ENCODE measurements at places on chromosomes 6 and 20.

DNA sequence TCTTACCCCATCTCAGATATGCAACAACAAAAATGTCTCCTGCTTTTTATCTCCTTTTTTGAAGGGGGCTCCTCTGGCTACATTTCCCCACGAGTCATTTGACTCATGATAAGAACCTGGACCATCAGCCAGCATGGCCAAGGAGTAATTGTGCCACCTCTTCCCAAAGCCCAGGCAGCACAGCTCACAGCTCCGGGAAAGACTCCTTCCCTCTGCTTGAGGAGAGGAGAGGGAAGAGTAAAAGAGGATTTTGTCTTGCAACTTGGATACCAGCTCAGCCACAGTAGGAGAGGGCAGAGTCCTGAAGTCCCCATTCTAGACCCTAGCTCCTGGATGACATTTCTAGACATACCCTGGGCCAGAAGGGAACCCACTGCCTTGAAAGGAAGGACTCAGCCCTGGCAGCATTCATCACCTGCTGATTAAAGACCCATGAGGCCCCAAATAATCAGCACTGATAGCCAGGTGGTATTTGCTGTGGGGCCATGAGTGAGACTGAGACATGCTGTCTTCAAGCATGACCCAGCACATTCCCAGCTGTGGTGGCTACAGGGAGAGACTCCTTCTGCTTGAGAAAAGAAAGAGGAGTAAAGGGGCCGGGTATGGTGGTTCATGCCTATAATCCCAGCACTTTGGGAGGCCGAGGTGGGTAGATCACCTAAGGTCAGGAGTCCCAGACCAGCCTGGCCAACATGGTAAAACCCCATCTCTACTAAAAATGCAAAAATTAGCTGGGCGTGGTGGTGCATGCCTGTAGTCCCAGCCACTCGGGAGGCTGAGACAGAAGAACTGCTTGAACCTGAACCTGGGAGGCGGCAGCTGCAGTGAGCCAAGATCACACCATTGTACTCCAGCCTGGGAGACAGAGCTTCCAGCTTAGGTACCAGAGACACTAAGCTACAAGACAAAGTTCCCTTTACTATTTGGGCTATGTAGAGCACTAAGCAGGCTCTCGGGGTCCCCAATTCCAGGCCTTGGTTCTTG, 28.1 kb downstream of the NCOA6 start:
- DNase-seq = peak; percentile 4

DNA sequence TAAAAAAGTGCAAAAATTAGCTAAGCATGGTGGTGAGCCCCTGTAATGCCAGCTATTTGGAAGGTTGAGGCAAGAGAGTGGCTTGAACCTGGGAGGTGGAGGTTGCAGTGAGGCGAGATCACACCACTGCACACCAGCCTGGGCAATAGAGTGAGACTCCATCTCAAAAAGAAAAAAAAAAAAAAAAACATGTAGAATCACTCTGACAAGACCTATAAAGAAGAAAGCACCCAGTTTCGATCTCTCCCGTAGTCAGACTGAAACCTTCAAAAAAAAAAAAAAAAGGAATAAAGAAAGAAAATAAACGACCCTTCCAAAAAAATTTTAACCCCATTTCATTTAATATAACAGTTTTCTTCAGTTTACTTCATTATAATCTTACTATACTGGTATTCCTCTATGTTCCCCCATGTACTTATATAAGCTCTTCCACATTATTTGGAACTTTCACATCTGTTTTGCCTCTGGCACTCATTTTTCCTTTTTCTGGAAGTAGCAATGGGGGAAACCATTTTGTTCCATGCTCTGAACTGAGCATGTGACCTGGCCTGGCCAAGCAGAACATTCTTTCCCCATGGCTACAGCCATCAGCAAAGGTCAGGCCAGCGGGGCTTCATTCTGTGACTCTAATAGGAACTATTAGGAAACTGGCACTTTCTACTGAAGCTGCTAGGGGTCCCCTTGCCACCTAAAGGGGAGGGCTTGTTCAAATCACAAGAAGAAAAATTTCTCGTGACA, 9.6 kb downstream of the SLC18B1 start:
- no peak for DNase-seq

- DNase-seq = no peak
Observed at GRCh38 chr6:137678451-137678850, 184.3 kb upstream of the OLIG3 start.

- no peak for DNase-seq
Observed at GRCh38 chr20:59006167-59006863, 739 bp downstream of the CTSZ start.

- DNase-seq = no peak
Observed at GRCh38 chr6:1388630-1389368, 577 bp upstream of the FOXF2 start.

DNA sequence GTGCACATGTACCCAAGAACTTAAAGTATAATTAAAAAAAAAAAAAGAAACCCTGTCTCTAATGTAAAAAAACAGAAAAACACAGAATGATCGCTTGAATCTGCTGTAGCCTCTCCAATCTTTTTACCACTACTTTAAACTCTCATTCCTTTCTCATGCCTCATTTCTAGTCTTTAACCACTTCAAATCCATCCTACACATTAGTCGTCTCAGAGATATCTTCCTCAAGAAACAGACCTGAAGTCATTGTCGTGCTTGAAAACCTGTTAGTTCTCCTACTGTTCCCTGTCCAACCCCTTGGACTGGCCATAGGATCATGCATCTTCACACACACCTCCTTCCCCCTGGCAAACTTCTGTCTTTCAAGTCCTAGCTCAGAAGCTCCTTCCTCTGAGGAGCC, 112.1 kb upstream of the BCLAF1 start:
- DNase-seq = no peak

DNA sequence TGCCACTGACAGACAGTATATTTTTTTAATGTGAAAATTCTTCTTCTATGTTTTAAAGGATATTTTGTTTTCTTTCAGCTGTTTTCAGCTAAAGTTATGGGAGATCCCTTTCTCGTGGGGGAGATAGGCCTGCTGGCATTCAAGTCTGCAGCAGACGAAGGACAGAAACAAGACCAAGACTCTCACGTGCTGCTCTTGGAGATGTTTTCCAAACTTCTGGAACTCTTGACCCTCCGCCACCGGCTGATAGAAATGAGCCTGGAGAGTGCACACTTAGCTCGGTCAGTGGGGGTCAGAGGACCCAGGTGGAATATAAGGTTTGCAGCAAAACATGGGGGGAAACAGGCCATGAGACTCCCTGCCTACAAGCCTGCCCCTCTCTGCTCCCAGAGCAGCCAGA, 120.5 kb downstream of the CD164 start:
- no peak for DNase-seq

Data from NCI-H146 (cell line).